Right forelimb (tissue), 1 donor: ENCODE measurements at places on chromosomes 5 and 9.
A peak's percentile ranks its signal among the peaks of the same experiment; 100 is the strongest.

DNA sequence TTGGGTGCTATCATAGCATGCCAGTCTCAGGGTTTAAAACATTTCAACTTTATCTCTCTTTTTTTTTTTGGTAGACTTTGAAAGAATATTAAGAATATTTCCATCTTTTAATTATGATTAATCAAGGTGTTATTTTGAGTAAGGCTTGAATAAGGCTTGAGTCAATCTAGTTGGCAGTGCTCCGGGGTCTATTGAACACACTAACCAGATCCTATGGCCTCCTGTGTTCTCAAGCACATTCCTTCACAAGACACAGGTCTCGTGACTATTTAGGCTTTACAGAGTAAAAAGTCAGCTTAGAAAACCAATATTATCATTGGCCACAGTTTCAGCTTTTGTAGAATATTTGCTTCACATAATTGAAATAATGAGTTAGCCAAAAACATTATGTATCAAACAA is 151.2 kb downstream of the ARHGEF28 start:
- no peak for DNase-seq

GRCh38 chr5:107165296-107165695 is 505.4 kb downstream of the EFNA5 start:
- DNase-seq = no peak

DNA sequence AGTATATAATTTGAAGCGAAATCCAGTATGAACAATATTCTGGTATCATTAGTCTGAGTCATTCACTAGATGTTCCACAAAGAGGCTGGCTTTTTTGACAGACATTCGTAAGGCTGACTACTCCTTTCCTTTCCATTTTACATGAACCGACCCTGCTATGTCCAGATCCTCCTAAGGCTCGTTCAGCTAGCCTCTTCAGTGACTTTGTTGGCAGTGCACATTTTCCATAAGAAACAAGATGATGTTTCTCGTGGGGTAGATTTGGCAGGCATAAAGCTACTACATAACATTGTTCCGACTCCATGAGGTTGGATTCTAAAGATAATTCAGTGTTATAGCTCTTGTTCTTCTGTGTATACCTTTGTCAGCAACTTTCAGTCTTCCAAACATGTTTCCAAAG is 49.0 kb downstream of the ZNF462 start:
- DNase-seq = no peak

GRCh38 chr5:139848508-139849100 is 53.0 kb downstream of the PSD2 start:
- no peak for DNase-seq

DNA sequence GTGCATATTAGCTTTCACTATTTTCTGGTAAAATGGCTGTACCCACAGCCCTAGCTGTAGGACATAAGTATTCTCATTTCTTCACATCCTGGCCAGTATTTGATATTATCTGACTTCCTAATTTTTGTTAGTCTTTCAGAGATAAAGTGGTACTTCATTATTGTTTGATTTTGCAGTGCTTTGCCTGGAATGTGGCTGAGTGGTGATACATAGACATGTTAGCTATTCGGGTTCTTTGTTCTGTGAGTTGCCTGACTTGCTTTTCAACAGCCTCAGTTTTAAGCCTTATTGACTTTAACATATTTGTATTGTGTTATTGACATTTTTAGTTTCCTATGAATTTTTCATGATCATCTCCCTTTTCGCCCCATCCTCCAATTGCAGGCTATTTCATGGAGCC is 161.1 kb downstream of the GABBR2 start:
- DNase-seq = no peak

GRCh38 chr5:100779669-100780375 is 123.3 kb downstream of the ST8SIA4 start:
- DNase-seq = no peak

- DNase-seq = peak; percentile 80
Observed at GRCh38 chr5:129459777-129460671, at the start of gene ADAMTS19. Gene ADAMTS19, plus strand, starts transcription at chr5:129460298. Its CDS starts 94 bp downstream, at chr5:129460392.

- no peak for DNase-seq
Observed at GRCh38 chr5:88939300-88939699, 56.3 kb upstream of the MEF2C start.

DNA sequence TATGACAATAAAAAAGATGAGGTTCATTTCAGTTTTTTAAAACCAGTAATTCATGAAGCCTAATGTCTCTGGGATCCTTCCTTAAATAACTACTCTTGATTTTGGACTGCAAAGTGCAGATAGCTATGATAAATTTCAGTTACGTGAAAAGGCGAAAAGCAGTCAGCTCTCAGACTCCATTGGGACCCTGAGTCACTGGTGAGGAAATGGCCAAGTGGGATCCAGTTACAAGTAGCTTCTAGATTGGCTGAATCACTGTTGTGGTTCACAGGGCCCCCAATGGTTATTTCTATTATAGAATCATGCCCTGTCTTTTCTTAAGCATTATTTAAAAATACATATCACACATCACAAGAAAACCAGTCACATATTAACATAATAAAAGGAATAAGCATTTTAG is 31.1 kb upstream of the PPP3R2 start:
- no peak for DNase-seq

GRCh38 chr5:178730940-178731265 is 444 bp upstream of the ZNF354A start:
- no peak for DNase-seq

DNA sequence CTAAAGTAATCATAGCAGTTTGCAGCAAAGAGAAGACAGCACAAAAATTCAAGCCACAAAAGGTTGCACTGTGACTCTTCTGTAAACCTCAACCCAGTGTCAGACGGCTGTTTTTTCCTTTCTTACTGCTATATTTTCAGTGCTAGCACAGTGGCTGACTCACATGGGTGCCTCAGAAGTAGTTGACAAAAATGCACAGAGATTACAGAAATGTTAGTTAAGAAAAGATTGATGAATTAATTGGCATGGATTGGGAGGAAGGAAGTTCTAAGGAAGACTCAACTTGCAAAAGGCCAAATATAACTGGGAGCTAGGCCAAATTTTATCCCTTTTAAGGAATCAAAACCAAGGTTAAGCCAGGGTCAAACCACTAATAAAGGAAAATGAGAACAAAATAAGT is 43.7 kb upstream of the ITGA1 start:
- DNase-seq = no peak

- no peak for DNase-seq
Observed at GRCh38 chr9:125815568-125815967, 68.4 kb downstream of the PBX3 start.

DNA sequence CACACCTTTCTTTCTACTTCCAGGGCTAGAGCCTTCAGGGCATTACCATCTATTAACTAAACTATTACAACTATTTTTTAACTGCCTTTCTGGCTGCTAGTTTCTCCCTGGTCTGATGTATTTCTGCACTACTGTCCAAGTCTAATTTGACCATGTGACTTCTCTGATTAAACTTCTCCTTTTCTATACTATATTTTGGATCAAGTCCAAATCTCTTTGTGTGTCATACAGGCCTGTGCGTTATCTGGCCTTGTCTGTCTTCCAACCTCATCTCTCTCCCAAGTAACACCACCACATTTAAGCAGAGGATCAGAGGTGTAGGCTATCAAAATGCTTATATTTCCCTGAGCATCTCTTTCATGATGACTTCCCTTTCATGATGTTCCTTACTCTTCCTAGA is 47.2 kb upstream of the OR13F1 start:
- DNase-seq = no peak
